Glutamatergic neuron (in vitro differentiated cells): ENCODE measurements at places on chromosomes 1 and 21. TPM values are rescaled to one million over a fixed set of nuclear protein-coding genes. Genes with fewer than 3 reads are reported as not detected.

- no peak for DNase-seq
These were observed 28.1 kb downstream of the SFPQ start for GRCh38 chr1:35164893-35165292.

DNA sequence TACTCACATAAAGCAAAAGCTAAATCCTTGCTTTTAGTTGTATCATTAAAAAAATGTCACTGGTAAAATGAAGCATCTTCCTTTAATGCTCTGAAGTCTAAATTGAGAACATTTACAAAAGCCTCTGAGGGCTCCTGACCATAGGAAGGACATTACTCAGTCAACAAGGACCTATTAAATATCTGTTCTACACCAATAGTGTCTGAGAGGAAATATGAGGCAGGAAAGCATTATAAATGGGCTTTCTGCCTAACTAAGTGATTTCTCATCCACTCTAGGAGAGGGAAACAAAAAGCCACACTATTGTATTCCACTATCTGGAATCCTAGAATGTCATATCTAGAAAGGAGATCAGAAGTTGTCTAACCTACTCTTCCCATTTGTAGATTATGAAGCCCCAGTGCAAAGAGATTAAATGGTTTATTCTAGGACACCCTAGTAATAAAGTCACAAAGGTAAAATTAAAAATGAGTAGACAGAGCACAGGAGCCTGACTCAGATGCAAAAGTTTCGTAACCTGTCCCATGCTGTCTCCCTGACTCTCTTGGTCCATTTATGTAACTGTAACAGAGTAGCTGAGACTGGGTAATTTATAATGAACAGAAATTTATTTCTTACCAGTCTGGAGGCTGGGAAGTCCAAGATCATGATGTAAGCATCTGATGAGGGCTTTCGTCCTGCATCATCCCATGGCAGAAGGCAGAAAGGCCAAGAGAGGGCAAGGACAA is 17.6 kb downstream of the RGS1 start:
- no peak for DNase-seq

The TBX15 gene
- total RNA-seq: 0.69 TPM

The KCNE2 gene
- total RNA-seq: not detected

DNA sequence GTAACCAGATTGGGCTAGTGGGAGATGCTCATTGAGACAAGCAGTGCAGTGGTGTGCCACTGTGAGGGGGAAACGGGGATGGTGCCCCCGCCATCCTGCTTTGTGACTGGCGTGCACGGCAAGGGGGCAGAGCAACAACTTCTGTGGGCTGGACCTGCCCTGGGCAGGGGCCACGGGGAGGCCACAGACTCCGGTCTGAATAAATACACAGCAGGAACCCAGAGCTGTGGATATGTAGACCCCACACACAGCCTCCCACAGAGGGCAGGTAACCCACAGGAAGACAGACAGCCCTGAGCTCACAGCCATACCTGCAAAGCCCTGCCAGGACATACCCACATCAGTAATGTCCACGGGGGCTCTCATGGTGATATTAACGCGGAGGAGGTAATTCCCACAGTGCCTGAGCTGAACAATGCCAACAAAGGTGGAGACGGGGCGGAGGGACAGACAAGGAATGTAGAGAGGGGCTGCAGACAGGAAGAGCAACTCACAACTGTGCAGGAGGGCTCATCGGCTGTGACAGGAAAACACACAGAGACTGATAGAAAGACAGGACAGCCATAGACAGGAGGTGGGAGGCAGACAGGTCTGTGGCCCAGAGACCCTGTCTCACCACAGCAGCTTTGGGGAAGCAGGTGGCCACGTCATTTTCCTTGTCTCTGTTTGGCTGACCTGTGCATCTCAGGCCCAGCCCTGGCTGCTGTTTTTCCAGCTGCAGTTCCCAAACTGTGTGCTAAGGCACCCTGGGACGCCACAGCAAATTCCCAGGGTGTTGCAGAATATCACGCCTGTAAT is 4.9 kb upstream of the WNT3A start:
- DNase-seq: no peak

The MATN1 gene
- 0.22 TPM for total RNA-seq

The SPATA17 gene
- total RNA-seq: 0.78 TPM

DNA sequence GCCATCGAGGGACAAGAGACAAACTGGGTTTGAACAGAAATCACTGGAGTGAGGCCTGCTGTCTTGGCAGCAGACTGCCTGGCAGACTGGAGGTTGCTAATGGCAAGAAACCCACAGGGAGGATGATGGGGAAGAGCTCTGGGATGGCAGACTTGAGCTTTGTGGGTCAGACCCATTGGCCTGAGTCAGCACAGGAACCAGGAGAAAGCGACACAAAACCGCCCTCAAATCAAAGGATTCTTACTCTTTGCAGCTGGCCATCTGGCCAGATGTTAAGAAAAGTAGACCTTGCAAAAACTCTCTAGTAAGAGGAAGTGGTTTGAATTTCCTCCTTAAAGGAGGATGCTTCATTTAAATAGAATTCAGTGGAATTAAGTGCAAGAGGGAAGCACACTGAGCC is 195.2 kb upstream of the JUN start:
- no peak for DNase-seq

The HCN3 gene
- 30.5 TPM for total RNA-seq

DNA sequence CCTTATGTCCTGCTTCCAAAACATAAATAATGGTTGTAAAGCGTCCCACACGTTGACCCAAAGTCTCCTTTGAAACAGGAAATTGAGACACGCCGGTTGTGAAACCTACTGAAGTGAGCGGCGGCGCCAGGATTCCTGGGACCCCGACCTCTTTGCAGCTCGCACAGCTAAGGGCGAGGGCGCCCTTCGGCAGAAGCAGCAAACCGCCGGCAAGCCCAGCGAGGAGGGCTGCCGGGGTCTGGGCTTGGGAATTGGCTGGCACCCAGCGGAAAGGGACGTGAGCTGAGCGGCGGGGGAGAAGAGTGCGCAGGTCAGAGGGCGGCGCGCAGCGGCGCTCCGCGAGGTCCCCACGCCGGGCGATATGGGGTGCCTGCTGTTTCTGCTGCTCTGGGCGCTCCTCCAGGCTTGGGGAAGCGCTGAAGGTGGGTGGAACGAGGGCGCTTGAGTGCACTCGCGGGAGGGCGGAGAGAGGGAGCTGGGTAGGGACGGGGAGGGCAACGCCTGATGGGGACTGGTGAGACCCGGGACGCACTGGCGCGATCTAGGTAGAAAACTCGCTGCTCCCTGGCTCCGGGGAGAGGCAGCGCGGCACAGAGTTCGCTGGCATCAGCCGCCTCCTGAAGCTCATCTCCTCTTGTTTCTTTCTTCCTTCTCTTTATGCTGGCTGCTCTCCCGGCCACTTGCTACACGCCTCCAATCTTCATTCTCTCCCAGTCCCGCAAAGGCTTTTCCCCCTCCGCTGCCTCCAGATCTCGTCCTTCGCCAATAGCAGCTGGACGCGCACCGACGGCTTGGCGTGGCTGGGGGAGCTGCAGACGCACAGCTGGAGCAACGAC is at the start of gene CD1D:
Gene CD1D, plus strand, starts transcription at position 155 of the 836 bp plus-strand sequence. Its CDS starts 207 bp downstream, at position 362.
- peak; percentile 60 for DNase-seq

The CRNN gene
- not detected for total RNA-seq
